T follicular helper cell (primary cell): ENCODE measurements at places on chromosomes 1 and 21.

DNA sequence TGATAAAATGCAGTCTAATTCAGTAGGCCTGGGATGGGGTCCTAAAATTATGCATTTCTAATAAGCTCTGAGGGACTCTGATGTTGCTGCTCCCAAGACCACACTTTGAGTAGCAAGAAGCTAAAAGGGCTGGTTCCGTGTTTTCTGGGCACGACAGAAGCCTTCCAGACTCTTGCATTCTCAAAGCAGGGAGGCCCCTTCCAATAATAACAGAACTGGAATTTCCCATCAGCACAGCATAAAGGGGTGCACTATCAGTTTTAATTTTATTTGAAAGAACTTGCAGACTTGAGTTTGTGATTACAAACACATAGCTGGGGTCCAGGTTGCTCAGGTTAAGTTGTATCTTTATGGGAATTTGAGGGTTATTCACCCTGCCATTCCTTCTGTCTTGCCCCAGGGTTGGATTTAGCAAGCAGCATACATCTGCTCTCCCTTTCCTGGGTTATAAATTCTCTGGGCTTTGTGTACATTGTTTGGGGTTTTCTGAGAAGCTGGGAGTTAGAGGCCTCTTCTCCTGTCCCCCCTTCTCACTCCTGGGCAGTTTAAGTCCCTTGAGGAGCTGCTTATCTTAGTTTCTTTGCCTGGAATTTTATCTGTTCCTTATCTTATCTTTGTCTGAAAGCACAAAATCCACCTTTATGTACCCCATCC, 94.2 kb upstream of the SLC2A1 start:
- DNase-seq = no peak

DNA sequence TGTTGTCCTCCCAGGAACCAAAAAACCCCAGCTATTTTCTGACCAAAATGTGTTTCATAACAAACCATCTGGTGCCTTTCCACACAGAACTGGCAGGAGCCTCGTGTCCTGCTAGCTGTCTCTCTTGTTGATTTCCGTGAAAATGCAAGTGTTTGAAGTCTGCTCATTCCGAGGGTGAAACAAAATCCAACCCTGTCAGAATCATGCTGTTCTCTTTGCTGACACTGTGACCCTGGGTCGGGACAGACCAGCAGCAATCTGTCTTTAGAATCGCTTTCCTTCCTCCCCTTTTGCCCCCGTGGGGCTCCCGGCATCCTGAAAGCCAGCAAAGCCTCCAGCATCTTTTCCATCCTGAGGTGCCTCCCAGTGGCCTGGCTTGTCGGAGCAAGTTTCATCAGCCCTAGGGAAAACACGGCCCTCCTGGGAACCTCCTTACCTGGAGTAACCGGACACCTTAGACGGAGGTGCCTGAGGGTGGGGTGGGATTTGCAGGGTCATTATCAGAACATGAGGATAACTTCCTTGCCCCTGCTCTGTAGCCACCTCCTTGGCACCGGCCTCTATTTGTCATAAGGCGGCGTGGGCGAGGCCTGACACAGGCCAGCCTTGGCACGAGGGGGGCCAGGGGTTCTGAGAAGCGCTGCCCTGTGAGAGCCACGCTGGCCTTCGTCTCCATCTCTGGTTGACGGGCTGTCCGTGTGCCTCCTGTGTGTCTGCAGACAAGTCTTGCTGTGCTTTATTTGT, 24.9 kb downstream of the LDLRAP1 start:
- no peak for DNase-seq

DNA sequence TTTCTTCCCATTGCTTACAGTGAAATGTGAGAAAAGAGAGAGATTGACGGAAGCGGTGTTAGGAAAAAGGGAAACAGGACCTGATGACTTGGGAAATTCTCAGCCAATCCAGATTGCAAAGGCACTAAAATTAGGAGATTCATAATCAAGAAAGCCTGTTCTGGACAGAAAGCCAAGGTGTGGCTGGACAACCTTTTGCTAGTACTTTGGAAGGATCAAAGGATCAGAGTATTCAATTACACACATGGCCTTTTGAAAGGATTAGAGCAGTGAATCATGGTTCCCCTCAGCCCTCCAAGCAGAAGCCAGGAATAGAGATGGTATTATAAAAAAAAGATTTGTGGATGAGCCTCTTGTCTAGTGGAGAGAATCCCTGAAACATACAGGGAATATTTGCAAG, 669.8 kb upstream of the ADAMTS5 start:
- DNase-seq = no peak

DNA sequence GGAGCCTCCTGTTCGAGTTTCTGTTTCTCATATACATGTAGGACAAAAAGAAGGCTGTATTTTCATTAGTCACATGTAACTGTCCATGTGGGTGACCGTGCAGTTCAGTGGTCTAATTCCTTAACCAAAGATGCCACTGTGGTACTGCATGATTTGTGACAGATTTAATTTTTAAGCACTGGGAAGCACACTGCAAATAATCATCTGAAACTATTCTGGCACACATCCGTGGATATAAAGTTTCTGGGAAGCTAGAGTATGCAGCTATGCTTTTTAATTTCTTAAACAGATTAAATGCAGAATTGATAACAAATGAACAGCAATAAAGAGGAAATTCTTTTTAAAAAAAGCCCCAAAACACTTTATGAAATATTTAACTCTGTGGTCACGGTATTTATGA, 254.8 kb downstream of the LMO4 start:
- DNase-seq = no peak

GRCh38 chr1:178649582-178650350, 75.3 kb upstream of the RALGPS2 start:
- no peak for DNase-seq

DNA sequence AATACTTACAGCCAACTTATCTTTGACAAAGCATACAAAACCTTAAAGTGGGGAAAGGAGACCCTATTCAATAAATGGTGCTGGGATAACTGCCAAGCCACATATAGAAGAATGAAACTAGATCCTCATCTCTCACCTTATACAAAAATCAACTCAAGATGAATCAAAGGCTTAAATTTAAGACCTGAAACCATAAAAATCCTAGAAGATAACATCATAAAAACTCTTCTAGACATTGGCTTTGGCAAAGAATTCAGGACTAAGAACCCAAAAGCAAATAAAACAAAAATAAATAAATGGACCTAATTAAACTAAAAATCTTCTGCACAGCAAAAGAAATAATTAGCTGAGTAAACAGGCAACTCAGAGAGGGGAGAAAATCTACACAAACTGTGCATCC, 335.6 kb upstream of the PBX1 start:
- no peak for DNase-seq

GRCh38 chr1:3594706-3595377, 16.5 kb downstream of the MEGF6 start:
- no peak for DNase-seq
